ENCODE measurements at places on chromosomes 12 and 14. TPM values are rescaled to one million over a fixed set of nuclear protein-coding genes. Genes with fewer than 3 reads are reported as not detected.

DNA sequence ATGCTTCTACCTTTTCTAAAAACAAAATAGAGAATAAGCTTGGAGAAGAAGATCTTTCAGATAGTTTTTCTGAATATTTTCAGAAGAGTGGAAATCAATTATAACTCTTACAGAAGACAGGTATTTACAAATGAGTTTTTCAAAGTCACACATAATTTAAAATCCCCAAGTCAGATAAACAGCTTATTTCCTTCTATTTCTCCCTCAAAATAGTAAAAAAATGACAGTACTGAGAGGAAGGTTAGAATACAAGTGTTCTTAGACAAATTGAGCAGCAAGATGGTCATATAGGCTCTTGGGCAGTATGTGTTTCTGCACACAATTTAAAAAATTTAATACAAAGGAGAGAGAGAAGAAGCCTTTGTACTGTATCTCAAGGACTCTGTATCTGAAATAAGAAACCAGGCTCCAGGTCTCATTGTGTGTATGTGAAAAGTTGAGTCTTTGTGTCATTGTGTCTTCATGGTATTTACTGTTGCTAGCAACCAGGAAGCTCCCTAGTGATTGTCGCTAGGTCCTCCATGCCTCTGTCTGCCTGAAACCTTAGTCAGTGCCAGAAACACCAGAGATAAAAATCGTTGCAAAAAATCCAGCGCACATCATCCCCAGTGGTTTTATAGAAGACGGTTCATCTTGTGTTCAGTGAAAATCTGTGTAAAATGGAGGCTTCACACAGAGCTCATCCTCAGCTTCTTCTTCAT lies 12.9 kb upstream of the TUBA1A start:
- no peaks in the 10 kb centered on the region for H3K27me3 ChIP-seq
- no peaks in the 10 kb centered on the region for H3K36me3 ChIP-seq
- no peak overlapping the region for H3K4me3 ChIP-seq

- H3K4me1 ChIP-seq, result no peaks in the 10 kb centered on the region
- DNase-seq, result no peak
- H3K27me3 ChIP-seq, result no peaks in the 10 kb centered on the region
These were observed 73.4 kb upstream of the EEA1 start for GRCh38 chr12:93002293-93003054.

- H3K27ac ChIP-seq, result no peak overlapping the region
- H3K27me3 ChIP-seq, result no peaks in the 10 kb centered on the region
- no peak for DNase-seq
- H3K4me1 ChIP-seq, result no peaks in the 10 kb centered on the region
- H3K36me3 ChIP-seq, result no peaks in the 10 kb centered on the region
- no peak overlapping the region for H3K4me3 ChIP-seq
These were observed 113.7 kb downstream of the ESRRB start for GRCh38 chr14:76489667-76490066.

- no peaks in the 10 kb centered on the region for H3K4me1 ChIP-seq
- DNase-seq, result no peak
- H3K27ac ChIP-seq, result no peak overlapping the region
- no peaks in the 10 kb centered on the region for H3K27me3 ChIP-seq
- H3K4me3 ChIP-seq, result no peak overlapping the region
These were observed 68.9 kb downstream of the EML1 start for GRCh38 chr14:99862136-99862535.

GRCh38 chr14:51504669-51505068 lies 147.0 kb upstream of the FRMD6 start:
- no peak overlapping the region for H3K4me3 ChIP-seq
- no peaks in the 10 kb centered on the region for H3K27me3 ChIP-seq
- no peak for DNase-seq
- H3K27ac ChIP-seq, result no peak overlapping the region
- no peaks in the 10 kb centered on the region for H3K36me3 ChIP-seq

Gene REC8
- 5.1 TPM for total RNA-seq

Data from colonic mucosa (tissue), 4 donors.